HuH-7 (cell line): ENCODE measurements at places on chromosomes 5 and 9.
A peak's percentile ranks its signal among the peaks of the same experiment; 100 is the strongest.

DNA sequence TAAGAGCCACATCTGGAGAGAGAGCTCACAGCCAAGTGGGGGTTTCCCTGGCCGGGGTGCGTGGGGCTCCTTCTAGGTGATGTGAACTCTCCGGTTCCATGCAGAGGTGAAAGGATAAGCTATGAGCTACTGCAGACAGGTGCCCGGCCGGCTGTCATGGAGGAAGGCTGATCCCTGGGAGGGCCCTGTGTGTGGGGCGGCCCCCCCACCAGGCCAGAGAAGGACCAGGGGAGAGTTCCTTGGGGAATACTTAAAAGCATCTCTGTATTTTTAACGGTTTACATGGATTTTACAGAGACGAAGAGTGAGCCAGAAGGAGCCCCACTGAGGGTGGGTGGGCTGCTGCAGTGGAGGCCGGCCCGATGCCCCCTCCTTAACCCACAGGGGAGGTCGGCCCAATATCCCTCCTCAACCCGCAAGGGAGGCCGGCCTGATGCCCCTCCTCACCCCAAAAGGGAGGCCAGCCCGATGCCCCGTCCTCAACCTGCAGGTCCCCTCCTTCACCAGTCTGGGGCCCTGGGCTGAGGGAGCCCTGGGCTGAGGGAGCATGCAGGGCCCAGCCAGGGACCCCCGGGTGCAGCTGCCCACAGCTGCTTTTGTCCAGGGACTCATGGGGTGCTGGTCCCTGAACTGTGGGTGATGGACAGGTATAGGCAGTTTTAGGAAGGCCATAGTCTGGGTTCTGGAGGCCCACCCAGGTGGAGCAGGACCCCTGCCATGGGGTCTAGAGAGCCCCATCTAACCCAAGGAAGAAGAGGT is 31.9 kb downstream of the MRPL36 start:
- DNase-seq = no peak

DNA sequence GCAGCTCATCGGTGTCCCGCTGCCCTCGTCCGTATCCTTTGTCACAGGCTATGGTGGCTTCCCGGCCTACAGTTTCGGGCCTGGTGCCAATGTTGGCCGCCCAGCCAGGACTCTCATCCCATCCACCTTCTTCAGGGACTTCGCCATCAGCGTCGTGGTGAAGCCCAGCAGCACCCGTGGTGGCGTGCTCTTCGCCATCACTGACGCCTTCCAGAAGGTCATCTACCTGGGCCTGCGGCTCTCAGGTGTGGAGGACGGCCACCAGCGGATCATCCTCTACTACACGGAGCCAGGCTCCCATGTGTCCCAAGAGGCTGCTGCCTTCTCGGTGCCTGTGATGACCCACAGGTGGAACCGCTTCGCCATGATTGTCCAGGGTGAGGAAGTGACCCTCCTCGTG is 41.9 kb downstream of the COL15A1 start:
- no peak for DNase-seq

- DNase-seq = no peak
Measured at GRCh38 chr9:120336021-120336752, 243.8 kb downstream of the CDK5RAP2 start.

- no peak for DNase-seq
Measured at GRCh38 chr9:70529833-70530232, 115.4 kb upstream of the KLF9 start.

DNA sequence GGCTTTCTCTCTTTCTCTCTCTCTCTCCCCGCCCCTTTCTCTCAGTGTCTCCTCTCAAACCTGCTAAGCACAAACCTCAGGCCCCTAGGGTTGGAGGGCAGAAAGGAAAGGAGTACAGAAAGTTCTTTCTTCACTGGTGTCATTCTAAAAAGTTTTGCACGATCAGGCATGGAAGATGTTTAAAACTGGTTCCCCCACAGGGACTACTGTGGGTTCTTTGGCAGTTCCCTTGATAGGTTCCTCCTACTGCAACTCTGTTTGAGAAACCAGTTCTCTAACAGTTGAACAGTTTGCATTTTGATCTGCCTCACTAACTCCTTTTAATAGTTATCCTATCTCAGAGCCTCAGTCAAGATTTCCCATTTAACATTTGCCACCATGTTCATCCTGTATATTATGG is 82.9 kb downstream of the CDO1 start:
- DNase-seq = no peak

- DNase-seq = no peak
Measured at GRCh38 chr5:10461904-10462555, 20.4 kb downstream of the ROPN1L start.

- DNase-seq = peak; percentile 59
Measured at GRCh38 chr5:108749128-108749861, 1.6 kb downstream of the FER start.
